ENCODE measurements at places on chromosomes 2 and 18.

DNA sequence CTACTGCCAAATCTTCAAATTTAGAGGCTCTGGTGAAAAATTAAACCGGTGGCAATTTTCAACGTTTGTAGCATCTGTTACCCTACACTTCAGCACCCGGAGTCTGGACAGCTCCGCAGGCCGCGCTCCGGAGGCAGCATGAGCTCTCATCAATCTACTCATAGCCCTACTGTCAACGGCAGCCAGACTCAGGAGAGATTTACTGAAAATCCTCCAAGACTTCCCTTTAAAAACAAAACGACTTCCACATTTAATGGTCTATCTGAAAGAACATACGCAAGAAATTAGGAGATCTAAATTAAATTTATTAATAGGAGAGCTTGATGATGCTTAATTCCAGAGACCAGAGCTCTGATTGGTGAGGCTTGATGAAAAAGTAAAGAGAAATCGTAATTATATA lies 970 bp upstream of the ADCYAP1 start:
- DNase-seq, result no peak

DNA sequence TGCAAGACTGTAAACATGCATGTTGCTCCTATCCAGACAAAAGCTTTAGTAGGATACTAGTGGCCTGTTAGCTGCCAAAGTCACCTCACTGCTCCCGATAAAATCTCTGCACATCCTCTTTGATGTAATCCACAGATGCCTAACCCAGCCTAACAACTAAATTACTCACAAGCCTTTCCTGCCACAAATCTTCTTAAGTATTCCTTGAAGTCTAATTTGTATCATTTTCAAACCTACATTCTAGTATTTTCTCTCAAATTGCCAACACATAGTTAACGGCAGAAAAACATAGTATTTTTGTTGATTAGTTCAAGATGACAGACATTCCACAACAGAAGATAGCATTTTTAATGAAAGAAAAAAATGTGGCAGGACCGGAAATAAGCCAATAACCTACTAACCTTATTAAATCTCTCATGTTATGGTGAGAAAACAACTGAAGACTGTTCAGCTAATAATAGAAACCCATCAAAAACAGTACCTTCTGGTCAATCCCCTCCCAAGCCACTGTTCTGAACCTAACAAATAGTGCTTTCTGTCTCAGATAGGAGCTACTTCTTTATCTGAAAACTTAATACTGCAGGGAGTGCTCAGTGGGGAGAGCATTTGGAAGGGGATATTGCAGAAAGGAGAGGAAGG lies at the start of gene MPP4:
TSS of gene MPP4 (minus strand) at position 57 of the 639 bp plus-strand sequence. CDS start 4,690 bp downstream, outside the sequence.
- no peak for DNase-seq

DNA sequence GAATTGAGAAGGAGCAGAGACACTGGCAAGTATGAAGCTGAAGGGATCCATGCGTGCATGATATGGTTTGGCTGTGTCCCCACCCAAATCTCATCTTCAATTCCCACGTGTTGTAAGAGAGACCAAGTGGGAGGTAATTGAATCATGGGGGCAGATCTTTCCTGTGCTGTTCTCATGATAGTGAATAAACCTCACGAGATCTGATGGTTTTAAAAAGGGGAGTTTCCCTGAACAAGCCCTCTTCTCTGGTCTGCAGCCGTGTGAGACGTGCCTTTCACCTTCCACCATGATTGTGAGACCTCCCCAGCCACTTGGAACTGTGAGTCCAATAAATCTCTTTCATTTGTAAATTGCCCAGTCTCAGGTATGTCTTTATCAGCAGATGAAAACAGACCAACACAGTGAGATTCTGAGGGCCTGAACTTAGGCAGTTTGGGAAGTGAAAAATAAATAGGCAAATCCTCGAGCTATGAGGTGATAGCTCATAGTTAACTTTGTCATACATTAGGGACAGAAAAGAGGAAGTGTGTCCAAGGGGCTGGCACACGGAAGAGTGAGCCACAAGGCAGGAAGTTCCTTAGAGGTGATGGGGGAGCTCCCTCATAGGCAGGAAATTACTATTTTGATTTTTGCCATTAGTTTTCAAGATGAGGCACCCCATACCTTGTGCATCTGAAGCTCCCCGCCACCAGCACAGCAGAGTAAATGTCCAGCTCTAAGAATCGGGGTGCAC lies 658.8 kb upstream of the ID2 start:
- DNase-seq, result no peak

GRCh38 chr2:11656671-11657101 lies 13.3 kb downstream of the NTSR2 start:
- no peak for DNase-seq

DNA sequence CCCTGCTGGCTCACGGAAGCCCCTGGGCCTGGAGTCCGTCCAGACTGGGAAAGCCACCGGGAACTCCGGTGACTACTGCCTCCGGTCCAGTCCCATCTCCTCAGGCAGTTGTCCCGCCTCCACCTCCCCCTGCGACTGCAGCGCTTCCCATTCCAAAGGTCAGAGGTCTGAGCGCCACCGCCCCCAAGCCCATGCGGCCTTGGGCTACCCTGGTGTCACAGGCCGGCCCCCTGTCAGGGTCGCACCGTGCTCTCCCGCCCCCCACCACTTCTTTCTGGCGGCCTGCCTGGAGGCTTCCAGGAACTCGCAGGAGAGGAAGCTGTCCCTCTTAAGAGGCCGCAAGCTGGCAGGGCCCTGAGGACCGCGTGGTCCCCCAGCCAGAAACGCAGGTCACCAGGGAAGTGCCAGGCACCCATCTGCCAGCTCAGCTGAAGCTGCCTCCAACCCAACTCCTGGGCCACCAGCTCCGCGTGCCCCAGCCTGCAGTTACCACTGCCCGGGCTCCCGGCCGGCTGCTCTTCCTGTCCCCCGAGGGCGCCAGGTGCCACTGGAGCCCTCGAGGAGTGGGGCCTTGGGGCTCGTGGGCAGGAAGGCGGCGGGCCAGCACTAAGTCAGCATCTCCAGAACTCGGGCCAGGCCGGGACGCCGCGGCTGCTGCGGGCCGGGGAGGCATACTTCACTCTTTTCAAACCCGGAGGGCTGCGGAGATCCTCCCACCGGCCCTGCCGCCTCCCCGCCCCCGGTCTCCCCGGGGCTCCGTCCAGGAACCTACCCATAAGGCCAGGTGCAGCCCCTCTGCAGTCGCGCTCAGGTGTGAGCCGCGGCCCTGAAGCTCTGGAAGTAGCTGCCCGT lies 83.3 kb upstream of the POMC start:
- no peak for DNase-seq

GRCh38 chr2:58502931-58503330 lies 261.8 kb upstream of the FANCL start:
- no peak for DNase-seq

DNA sequence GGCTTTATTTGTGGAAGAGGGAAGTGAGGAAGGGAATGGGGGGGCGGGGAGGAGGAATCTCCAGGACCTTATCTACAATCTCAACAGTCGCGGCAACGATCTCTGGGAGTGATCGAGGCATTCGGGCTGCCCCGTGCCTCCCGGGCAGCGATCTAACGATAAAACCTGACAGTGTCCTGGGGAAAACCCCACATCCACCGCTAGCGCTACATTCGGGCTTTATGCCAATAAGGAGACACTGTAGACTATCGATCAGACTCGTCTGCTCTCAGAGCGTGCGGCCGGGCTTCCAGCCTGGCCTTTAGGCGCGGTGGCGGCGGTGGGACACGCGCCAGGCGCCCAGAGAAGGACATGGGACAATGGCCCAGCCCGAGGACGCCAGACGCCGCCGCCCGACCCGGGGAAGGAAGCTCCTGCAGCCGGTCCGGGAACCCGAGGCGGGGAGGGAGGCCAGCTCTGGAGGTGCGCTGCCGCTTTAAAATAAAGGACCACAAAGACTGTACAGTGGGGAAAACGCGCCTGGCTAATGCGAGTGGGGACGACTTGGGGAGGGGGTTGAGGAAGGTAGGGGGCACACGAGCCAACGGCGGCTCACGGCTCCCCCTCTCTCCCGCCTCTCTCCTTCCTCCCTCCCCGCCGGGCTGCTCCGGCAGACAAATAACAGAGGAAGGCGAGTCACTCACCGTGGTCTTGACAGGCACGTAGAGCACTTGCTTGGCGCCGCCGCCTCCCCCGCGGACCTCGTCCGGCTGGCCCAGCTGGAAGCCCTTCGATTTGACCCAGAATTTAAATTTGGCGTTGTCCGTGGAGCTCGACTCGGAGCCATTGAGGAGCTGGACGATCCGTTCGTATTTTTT lies 2.2 kb downstream of the NOL4 start:
- DNase-seq, result no peak

DNA sequence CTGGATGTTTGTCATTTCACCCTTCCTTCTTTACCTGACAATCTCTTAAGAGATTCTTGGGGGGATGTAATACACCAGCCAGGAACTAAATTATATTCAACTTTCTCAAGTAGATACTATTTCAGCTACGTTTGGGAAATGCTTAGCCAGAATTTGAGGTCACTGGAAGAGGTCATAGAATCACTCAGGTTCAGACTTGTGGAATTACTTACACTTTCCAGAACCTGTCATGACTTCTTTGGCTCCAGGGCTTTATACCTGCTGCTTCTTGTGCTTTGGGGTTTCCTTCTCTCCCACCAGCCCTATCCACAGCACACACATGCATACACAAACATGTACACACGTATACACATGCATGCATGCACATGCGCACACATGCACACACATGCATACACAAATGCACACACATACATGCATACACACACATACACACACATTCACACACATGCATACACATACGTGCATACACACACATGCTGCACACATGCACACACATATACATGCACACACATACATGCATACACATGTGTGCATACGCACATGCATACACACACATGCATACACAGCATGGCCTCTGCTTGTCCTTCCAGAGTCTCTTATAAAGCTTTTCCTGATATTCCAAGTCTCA lies 23.5 kb upstream of the ANXA4 start:
- no peak for DNase-seq

- no peak for DNase-seq
These were observed 146.1 kb downstream of the BCL11A start for GRCh38 chr2:60407398-60407797.

GRCh38 chr2:112795774-112796173 lies 11.5 kb upstream of the IL1A start:
- no peak for DNase-seq

DNA sequence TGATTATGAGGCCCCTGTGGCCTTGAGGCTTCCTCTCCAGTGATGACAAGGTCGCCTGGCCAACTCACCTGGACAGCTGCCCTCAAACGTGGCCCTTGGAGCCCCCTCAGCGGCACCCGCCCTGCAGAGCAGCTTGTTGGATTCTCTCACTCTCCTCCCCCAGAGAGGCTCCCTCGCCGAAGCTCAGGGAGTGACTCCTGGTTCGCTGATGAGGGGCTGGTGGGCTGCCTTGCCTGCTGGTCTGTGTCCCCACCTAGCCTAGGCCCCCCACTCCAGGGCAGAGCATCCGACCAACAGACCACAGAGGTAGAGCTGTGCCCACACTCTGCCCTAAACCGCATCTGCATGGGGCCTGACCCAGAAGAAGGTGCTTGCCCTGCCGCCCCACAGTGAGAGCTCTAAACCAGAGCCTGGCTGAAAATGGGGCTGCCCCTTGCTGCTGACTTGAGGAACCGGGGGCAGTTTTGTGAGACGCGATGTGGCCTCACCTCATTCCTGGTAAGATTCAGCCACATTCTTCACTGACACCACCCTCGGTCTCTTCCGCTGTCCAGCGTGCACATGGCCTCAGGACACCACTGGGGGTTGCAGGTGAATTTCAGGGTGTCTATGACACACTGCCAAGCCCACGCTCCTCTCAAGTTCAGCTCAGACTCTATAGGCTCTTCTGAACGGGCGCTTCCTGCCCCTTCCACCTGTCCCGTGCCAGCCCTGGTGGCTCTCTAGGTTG lies 131.6 kb downstream of the CABLES1 start:
- DNase-seq, result no peak

DNA sequence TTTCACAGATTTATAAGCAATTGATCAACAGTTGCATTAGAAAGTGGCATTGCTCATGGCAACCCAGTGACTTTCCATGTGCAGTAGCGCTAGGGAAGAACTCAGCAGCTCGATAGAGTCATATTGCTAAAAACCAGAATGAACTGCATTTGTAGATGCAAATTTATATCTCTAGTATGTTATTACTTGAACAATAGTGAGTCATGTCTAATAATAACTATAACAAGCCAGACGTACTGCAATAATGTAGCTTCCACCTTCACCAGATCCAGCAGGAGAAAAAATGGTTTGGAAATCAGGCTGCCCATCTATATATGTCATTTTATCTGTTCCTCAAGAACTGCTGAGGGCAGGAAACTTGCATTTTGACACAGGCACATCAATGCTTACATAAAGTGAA lies 66.5 kb upstream of the FIGN start:
- DNase-seq, result no peak

DNA sequence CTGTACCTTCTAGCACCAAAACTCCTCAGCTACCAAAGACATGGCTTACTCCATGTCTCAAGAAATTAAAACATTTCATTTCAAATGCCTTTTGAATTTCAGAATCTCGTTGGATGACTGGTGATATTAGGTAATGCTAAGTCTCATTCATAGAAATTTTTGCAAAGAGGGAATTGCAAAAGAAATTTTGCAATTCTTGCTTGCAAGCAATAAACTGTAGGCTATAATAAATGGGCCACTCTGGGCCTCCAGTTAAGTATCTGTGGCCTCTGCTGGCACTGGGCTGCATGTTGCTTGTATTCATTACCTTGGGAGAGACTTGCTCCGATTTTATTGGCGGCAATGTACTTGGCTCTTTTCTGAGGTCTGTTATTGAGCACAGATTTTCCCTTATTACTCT lies 2.8 kb upstream of the LCLAT1 start:
- no peak for DNase-seq

- no peak for DNase-seq
These were observed 455.9 kb upstream of the HS6ST1 start for GRCh38 chr2:128774320-128775216.

DNA sequence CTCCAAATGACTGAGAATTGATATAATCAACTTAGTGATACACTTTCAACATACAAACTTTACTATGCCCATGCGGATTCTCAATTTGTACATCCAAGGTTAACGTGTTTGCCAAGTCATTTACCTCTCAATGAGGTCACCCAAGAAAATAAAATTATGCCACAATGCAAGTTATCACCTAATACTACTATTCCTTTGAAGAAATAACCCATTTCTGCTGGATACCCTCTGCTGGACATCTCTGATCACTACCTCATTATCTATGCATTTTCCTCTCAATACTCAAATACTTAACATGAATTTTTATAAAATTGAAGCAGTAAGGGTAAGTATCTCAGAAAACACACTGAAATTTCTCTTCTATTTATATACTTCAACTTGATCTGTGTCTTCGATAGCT lies 12.7 kb downstream of the HNRNPLL start:
- no peak for DNase-seq

- no peak for DNase-seq
These were observed 223.2 kb upstream of the COPS8 start for GRCh38 chr2:236862526-236862925.

GRCh38 chr2:67613227-67613626 lies 216.1 kb downstream of the ETAA1 start:
- no peak for DNase-seq

- no peak for DNase-seq
These were observed 87.8 kb upstream of the BCL2L11 start for GRCh38 chr2:111032721-111033429.

- no peak for DNase-seq
These were observed 48.5 kb upstream of the DTNA start for GRCh38 chr18:34661464-34662087.

Data from activated CD8-positive, alpha-beta memory T cell treated with anti-CD3 and anti-CD28 coated beads for 1 hour (primary cell).